Chondrocyte (in vitro differentiated cells): ENCODE measurements at places on chromosomes 1 and 21. TPM values are rescaled to one million over a fixed set of nuclear protein-coding genes. Genes with fewer than 3 reads are reported as not detected.

DNA sequence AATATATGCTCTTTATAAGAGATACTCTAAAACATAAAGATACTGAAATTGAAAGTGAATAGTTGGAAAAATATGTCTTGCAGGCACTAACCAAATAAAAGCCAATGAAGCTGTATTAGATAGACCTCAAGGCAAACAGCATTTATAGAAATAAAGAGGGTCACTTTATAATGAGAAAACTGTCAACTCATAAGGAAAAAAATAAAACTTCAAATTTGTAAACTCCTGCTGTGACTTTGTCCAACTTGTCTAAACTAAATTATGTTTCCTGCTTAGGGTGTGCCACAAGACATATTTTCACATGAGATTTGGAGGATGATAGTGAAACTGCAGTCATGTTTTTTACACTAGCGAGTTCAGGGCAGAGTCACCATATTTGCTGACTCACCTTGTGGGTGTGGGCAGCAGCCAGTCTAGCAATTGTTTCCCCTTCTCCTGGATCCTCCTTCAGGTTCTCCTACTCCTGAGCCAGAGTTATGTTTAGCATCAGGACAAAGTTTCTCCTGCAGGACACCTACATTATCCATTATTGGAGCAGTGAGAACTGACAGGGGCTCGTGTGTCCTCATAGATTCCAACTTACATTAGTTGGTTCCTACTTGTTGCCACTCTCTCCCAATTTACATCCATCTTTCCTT lies 43.8 kb downstream of the CD53 start:
- no peak overlapping the region for H3K27ac ChIP-seq
- H3K4me1 ChIP-seq: peaks cover 5% of the 10 kb centered on the region
- DNase-seq: no peak
- no peak overlapping the region for H3K4me3 ChIP-seq

DNA sequence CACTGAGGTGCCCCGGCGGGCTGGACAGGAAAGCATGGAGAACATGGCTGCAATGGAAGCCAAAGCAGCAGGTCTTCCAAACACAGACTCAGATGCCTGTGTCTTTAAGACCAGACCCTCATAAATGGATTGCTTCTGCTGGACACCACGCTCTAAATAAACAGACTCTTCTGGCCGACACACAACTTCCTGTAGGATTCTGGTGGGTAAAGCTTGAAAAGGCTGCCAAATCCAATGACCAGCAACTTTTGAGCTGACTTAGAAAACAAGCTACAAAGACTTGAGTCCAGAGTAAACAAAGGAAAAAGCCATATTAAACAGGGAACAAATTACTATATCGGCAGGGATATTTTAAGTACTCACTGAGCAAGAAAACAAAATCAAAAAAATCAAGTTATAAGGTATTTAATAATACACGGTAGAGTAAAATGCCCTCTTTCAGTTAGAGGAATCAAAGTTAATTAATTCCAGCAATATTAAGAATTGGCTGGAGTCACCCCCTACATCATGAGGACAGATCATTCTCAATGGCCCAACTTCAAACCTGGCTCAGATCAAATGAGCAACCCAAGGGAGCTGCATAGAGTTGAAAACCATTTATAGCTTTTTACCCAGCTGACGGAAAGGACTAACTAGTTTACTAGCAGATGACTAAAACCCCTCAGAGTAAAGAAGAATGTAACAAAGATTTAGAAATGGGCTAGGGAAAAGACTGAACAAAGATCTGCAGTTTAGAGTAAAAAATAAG lies 102.4 kb downstream of the TGFBR3 start:
- H3K27me3 ChIP-seq: no peaks in the 10 kb centered on the region
- no peaks in the 10 kb centered on the region for H3K36me3 ChIP-seq
- DNase-seq: no peak
- peaks cover 29% of the 10 kb centered on the region for H3K4me1 ChIP-seq
- H3K4me3 ChIP-seq: no peak overlapping the region

GRCh38 chr1:162736633-162737067 lies 53.9 kb upstream of the HSD17B7 start:
- no peaks in the 10 kb centered on the region for H3K27me3 ChIP-seq
- no peak overlapping the region for H3K4me3 ChIP-seq
- H3K36me3 ChIP-seq: peaks cover 3% of the 10 kb centered on the region

DNA sequence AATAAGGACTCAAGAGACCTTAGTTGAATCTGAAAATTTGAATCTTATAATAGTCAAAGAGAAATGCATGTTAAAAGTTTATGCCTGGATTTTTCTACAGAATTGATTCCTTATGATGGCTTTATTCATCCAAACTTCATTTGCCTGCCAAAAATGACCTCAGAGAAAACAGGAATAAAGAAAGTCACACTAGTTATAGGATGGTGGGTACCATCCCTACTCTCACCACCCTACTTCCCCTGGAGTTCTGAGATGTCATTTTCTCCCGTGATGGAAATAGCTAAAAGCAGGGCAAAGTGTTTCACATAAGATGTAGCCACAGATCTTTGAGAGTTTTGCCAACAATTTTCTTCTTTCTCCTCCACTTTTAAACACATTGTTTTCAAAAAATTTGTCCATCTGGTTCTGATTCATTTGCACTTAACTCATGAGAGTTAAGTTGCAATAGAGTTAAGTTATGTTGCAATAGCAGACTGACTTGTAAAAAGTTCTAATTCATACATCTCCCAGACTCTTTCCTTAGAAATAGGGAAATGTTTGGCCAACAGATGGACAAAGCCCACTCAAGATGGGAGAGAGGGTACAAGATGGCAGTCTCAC lies 384.6 kb downstream of the PLPP3 start:
- no peak overlapping the region for H3K4me3 ChIP-seq
- H3K36me3 ChIP-seq: no peaks in the 10 kb centered on the region
- H3K27ac ChIP-seq: no peak overlapping the region

DNA sequence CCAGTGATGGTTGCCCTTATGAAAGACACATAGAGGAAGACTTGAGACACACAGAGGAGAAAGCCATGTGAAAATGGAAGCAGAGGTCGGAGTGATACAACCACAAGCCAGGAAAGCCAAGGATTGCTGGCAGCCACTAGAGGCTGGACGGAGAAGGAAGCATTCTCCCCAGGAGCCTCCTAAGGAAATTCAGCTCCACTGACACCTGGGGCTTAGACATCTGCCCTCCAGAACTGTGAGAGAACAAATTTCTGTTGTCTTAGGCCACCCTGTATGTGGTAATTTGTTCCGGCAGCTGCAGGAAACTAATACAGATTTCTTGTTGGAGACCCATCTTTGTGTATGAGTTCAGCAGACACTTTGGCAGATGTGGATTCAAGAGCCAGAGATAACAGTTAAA lies 126.9 kb upstream of the ATP1A1 start:
- no peak overlapping the region for H3K27ac ChIP-seq
- H3K36me3 ChIP-seq: no peaks in the 10 kb centered on the region
- H3K27me3 ChIP-seq: peaks cover 8% of the 10 kb centered on the region
- no peak overlapping the region for H3K4me3 ChIP-seq
- DNase-seq: no peak

DIO1 gene
- not detected in 3 replicates for total RNA-seq

DNA sequence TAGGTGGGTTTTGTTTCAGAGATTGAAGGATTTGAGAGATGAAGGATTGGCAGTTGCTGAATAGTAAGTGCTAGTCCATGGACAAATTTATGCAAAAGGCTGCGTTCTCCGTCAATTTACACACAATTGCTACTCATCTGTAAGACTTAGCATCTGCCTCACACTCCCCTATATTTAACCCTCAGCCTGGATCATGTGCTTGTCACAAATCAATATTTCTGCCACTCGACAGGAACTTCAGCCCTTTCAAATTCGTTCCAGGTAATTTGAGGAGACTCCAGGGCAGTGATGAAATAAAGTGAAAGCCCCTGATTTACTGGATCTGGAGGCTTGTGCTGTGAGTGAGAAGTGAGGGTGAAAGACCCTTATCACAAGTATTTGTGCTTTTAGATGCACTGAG lies 105.6 kb upstream of the UBE2U start:
- peaks cover 3% of the 10 kb centered on the region for H3K36me3 ChIP-seq
- no peak overlapping the region for H3K4me3 ChIP-seq
- peak overlapping the region; percentile 70 for H3K27ac ChIP-seq
- H3K27me3 ChIP-seq: no peaks in the 10 kb centered on the region
- H3K4me1 ChIP-seq: peaks cover 55% of the 10 kb centered on the region
- DNase-seq: no peak

DNA sequence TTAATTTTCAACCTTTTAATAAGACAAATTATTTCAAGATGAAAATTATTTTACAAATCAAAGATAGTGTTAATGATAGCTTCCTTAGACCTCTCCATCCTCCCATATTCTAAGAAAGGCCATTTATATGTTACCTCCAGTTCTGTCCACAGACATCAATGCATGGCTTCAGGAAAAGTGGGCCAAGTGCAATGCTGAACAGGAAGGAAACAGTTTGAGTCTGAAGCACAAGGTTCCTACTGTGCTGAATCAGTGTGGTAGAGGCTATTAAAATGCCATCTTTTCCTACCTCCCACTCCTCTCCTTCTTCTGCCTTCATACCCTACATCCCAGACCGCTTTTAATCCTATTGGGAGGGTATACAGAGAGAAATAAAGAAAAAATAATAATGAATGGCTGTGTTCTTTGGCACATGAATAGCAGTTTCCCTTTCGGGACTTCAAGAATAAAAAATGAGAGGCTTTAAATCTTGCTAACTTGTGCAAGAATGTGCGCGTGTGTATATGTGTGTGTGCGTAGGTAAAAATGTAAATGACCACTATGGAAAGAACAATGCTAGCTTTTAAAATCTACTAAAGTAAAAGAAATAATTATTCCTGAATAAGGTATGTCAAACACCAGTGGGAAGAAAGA lies 62.6 kb upstream of the C1orf105 start:
- H3K27me3 ChIP-seq: no peaks in the 10 kb centered on the region
- H3K4me3 ChIP-seq: peak overlapping the region; percentile 56
- no peak for DNase-seq
- H3K4me1 ChIP-seq: peaks cover 69% of the 10 kb centered on the region
- no peaks in the 10 kb centered on the region for H3K36me3 ChIP-seq
- peak overlapping the region; percentile 96 for H3K27ac ChIP-seq

CNTN2 gene
- total RNA-seq: not detected in 3 replicates

GRCh38 chr1:222814536-222815439 lies at the start of gene DISP1:
Gene DISP1 (plus strand): TSS chr1:222815039. CDS start chr1:222942824, 127,785 bp downstream.
- peaks cover 51% of the 10 kb centered on the region for H3K4me1 ChIP-seq
- H3K36me3 ChIP-seq: no peaks in the 10 kb centered on the region
- no peaks in the 10 kb centered on the region for H3K27me3 ChIP-seq
- H3K27ac ChIP-seq: peak within 1 kb of the TSS; percentile 90
- peak within 1 kb of the TSS; percentile 90 for H3K4me3 ChIP-seq
- DNase-seq: peak; percentile 93

GRCh38 chr1:239308701-239309333 lies 77.6 kb upstream of the CHRM3 start:
- H3K4me3 ChIP-seq: no peak overlapping the region
- no peak overlapping the region for H3K27ac ChIP-seq
- H3K36me3 ChIP-seq: no peaks in the 10 kb centered on the region
- peaks cover 16% of the 10 kb centered on the region for H3K27me3 ChIP-seq

MX2 gene
- not detected in 3 replicates for total RNA-seq

GRCh38 chr1:222329493-222330045 lies 218.3 kb downstream of the HHIPL2 start:
- H3K36me3 ChIP-seq: no peaks in the 10 kb centered on the region
- H3K27ac ChIP-seq: no peak overlapping the region
- DNase-seq: no peak

DNA sequence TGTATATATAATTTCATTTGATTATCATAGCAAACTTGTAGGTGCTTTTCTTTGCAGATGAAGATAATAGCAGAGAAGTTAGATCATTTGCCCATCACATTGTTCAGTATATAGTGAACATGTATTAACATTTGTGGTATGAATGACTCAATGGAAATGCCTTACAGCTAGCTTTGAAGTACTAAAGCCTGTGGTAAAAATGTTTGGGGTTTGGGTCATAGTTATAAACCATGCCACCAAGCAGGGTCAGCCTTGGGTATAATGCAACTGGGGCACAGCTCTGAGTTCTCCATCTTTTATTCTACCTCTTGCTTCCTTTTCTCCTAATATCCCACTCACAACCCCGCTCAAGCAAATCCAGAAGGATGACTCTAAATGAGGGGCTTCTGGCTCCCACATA lies 141.6 kb downstream of the KCNT2 start:
- H3K36me3 ChIP-seq: no peaks in the 10 kb centered on the region
- DNase-seq: no peak
- H3K27me3 ChIP-seq: no peaks in the 10 kb centered on the region
- H3K27ac ChIP-seq: no peak overlapping the region

GRCh38 chr1:201429736-201430501 lies 8.4 kb upstream of the TNNI1 start:
- DNase-seq: no peak
- no peaks in the 10 kb centered on the region for H3K4me1 ChIP-seq
- H3K36me3 ChIP-seq: no peaks in the 10 kb centered on the region
- H3K4me3 ChIP-seq: no peak overlapping the region
- H3K27me3 ChIP-seq: no peaks in the 10 kb centered on the region
- H3K27ac ChIP-seq: no peak overlapping the region

GRCh38 chr1:241842565-241842964 lies 5.4 kb upstream of the EXO1 start:
- no peaks in the 10 kb centered on the region for H3K36me3 ChIP-seq
- H3K27ac ChIP-seq: no peak overlapping the region
- H3K4me3 ChIP-seq: no peak overlapping the region
- no peak for DNase-seq
- peaks cover 30% of the 10 kb centered on the region for H3K4me1 ChIP-seq

GRCh38 chr1:183191833-183192232 lies 5.8 kb downstream of the LAMC2 start:
- H3K27ac ChIP-seq: peak overlapping the region; percentile 73
- H3K27me3 ChIP-seq: no peaks in the 10 kb centered on the region
- H3K4me3 ChIP-seq: no peak overlapping the region
